Large intestine (tissue), 12 donors: ENCODE measurements at places on chromosomes 3 and 15. TPM values are rescaled to one million over a fixed set of nuclear protein-coding genes. Genes with fewer than 3 reads are reported as not detected.

KCNMB3 gene
- polyA plus RNA-seq = 5.0 TPM

MUSTN1 gene
- polyA plus RNA-seq = 2.8 TPM

OXSR1 gene
- 30.4 TPM for polyA plus RNA-seq

HRG gene
- 0.04 TPM for polyA plus RNA-seq

ISLR gene
- 24.8 TPM for polyA plus RNA-seq

ATG3 gene
- polyA plus RNA-seq = 45.1 TPM

PDE8A gene
- polyA plus RNA-seq = 58.2 TPM

KCTD6 gene
- 25.3 TPM for polyA plus RNA-seq

RTP3 gene
- polyA plus RNA-seq = not detected

GRCh38 chr3:99945328-99945995, 127.8 kb downstream of the CMSS1 start:
- no peaks in the 10 kb centered on the region for H3K27me3 ChIP-seq
- H3K36me3 ChIP-seq = no peaks in the 10 kb centered on the region
- no peak for DNase-seq
- H3K27ac ChIP-seq = peak overlapping the region; percentile 42

DNA sequence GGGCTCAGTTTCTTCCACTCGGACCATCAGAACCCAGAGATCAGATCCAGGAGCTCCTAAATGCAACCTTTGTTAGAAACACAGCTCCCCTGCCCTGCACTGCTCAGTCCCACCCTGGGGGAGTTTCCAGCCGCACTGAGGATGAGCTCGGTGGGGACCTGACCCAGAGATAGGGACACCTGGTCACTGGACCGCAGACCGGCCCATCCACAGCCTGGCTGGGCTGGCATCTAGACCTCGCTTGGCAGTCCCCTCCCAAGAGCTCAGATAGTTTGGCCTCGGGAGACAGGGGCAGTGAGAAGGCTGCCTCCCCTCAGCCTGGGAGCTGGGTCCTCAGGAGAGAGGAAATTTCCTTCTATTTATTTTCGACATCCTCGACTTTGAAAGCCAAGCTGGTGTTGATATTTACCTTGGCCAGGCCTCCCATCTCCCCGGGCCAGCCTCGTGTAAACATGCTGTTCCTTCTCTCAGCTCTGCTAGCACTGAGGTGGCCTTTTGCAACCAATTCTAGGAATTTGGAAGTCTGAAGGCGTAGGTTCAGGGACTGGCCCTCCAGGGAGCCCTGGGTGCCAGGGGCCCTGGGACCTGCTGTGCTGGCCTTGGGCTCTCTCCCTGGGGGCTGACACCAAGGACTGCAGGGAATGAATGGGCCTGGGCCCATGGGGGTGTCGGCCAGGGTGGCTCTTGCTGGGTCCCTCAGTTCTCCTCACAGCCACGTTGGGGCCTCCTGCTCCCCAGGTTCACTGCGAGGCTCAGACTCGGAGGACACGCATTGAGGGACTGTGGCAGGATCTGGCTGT, 90.1 kb downstream of the VGLL4 start:
- H3K27me3 ChIP-seq = no peaks in the 10 kb centered on the region
- no peak overlapping the region for H3K4me3 ChIP-seq
- H3K4me1 ChIP-seq = peaks cover 6% of the 10 kb centered on the region
- no peak for DNase-seq

DNA sequence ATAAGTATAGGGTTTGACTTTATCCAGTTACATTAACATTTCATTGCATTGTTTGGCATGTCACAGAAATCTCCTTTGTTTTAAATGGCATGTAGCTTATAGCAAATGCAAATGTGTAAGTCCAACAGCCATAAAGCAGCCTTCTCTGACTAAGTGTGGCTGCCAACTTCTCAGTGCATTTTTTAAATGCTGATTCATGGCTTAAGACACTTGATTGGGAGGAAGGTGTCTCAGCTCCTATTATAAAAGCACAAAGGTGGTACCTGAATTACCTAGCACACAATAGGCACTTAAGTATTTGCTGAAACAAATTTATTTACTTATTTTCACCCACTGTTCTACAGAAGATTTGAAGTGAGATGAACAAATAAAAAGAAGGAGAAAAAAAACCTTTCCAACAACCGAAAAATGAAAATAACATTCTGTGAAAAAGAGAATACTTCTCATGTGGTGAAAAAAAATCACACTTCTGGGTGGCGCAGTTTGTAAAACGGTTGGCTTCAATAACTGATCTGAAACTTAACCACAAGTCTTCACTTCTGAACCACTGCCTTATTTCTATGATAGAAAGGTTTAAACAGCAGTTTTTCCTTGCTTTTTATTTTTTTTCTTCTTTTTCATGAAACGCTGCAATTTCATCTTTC, 105.5 kb upstream of the ICE2 start:
- no peak overlapping the region for H3K4me3 ChIP-seq
- no peaks in the 10 kb centered on the region for H3K36me3 ChIP-seq
- no peak for DNase-seq
- H3K4me1 ChIP-seq = no peaks in the 10 kb centered on the region

GRCh38 chr15:48596415-48596814, 49.1 kb downstream of the FBN1 start:
- no peak overlapping the region for H3K4me3 ChIP-seq
- H3K27me3 ChIP-seq = no peaks in the 10 kb centered on the region
- no peaks in the 10 kb centered on the region for H3K36me3 ChIP-seq
- no peaks in the 10 kb centered on the region for H3K4me1 ChIP-seq

GRCh38 chr3:131591394-131592014, 88.7 kb upstream of the MRPL3 start:
- H3K36me3 ChIP-seq = no peaks in the 10 kb centered on the region
- no peak overlapping the region for H3K4me3 ChIP-seq
- DNase-seq = peak; percentile 4
- H3K4me1 ChIP-seq = no peaks in the 10 kb centered on the region

- DNase-seq = no peak
- H3K4me1 ChIP-seq = no peaks in the 10 kb centered on the region
- no peak overlapping the region for H3K27ac ChIP-seq
- no peaks in the 10 kb centered on the region for H3K36me3 ChIP-seq
- H3K27me3 ChIP-seq = no peaks in the 10 kb centered on the region
Observed at GRCh38 chr3:67215690-67216089, 217.6 kb downstream of the KBTBD8 start.

GRCh38 chr3:102200126-102200525, 234.7 kb upstream of the ZPLD1 start:
- H3K36me3 ChIP-seq = no peaks in the 10 kb centered on the region
- H3K27ac ChIP-seq = no peak overlapping the region
- no peak overlapping the region for H3K4me3 ChIP-seq
- H3K27me3 ChIP-seq = no peaks in the 10 kb centered on the region

GRCh38 chr15:88615303-88616107, 5.6 kb upstream of the AEN start:
- H3K4me1 ChIP-seq = peaks cover 22% of the 10 kb centered on the region
- peak; percentile 88 for DNase-seq
- H3K27me3 ChIP-seq = peaks cover 2% of the 10 kb centered on the region
- peak overlapping the region; percentile 75 for H3K27ac ChIP-seq
- no peak overlapping the region for H3K4me3 ChIP-seq

DNA sequence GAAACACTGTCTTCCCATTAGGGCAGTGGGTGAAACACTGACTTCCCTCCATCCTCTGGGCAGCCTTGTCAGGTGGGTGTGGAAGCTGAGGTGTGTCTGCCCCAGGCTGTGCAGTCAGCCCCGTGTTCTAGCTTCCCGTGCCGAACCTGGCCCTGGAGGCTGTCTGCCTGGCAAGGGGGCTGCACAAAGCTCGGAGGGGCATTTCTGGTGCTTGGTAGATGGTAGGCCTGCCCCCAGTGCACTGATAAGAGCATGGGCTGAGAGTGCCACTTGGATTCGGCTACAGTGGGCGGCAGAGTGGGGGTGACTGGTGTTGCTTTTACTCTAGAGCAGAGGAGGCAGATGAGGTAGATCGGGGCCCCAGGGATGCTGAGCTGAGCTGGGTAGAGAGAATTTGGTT, 21.3 kb downstream of the IGF1R start:
- H3K36me3 ChIP-seq = peaks cover 2% of the 10 kb centered on the region
- no peak for DNase-seq
- H3K27ac ChIP-seq = no peak overlapping the region
- H3K4me1 ChIP-seq = peaks cover 7% of the 10 kb centered on the region
- no peak overlapping the region for H3K4me3 ChIP-seq

- no peaks in the 10 kb centered on the region for H3K4me1 ChIP-seq
- H3K27ac ChIP-seq = no peak overlapping the region
- H3K36me3 ChIP-seq = no peaks in the 10 kb centered on the region
- H3K4me3 ChIP-seq = no peak overlapping the region
Observed at GRCh38 chr15:99546441-99547100, 19.2 kb upstream of the MEF2A start.

DNA sequence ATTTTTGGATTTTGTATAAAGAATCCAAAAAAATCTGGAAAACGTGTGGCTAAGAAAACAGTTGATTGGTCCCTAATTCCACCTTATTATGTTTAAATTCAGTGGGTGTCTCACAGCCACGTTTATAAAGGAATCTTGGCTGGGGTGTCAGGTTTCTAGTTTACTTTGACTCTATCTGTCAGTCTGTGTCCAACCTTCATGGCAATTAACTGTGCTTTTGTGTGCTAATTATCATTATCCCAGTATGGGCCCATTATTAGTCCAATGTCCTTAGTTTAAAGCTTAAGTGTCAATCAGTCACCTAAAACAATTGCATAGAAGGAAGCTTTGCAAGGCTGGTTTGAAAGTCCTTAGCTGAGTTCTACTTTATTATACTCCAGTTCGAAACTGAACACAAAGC, 3.7 kb upstream of the CNTN4 start:
- peaks cover 42% of the 10 kb centered on the region for H3K27me3 ChIP-seq
- DNase-seq = no peak
- H3K27ac ChIP-seq = no peak overlapping the region
- no peaks in the 10 kb centered on the region for H3K36me3 ChIP-seq

DNA sequence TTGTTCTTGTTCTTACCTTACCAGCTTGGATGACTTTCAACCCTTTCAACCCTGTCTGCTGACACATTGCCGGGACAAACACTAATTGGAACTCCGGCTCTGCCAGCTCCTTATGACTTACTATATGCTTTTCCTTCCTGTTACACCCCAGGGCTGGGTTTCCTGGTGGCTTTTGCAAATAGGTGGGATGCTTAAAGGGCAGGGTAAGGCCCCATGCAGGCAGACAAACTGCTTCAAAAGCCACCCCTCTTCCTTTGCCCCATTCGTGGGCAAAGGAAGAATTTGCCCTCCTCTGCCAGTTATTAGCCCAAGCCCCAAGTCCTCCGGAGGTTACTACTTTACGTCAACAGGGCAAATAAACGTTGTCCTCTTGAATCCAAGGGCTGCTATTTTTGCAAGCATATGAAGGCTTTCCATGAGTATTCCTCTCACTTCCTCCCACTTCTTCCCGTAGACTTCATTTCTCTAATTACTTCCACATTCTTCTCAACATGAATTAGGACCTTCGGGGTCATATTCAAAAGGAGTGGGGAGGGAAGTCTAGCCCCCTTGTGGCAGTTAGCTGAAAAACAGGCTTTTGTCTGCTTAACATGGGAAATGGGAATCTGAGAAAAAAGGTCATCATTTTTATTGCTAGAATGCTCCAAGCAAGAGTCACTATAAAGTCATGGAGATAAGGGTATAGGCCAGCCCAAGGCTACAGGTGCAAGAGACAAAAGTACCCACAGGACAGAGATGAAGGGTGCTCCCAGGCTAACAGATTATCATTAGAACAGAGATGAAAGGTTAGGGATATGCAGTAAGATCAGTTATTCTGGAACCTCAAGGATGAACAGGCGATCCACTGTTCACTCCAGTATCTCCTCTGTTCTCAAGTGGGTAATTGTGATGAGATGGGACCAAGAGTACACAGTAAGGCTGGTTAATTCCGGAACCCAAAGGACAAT, 56.3 kb upstream of the FSTL1 start:
- H3K36me3 ChIP-seq = no peaks in the 10 kb centered on the region
- H3K27ac ChIP-seq = no peak overlapping the region
- no peaks in the 10 kb centered on the region for H3K4me1 ChIP-seq
- DNase-seq = no peak

GRCh38 chr3:169297214-169297613, 366.3 kb downstream of the MECOM start:
- H3K36me3 ChIP-seq = no peaks in the 10 kb centered on the region
- no peaks in the 10 kb centered on the region for H3K27me3 ChIP-seq
- peaks cover 25% of the 10 kb centered on the region for H3K4me1 ChIP-seq
- no peak overlapping the region for H3K4me3 ChIP-seq
- DNase-seq = peak; percentile 46

DNA sequence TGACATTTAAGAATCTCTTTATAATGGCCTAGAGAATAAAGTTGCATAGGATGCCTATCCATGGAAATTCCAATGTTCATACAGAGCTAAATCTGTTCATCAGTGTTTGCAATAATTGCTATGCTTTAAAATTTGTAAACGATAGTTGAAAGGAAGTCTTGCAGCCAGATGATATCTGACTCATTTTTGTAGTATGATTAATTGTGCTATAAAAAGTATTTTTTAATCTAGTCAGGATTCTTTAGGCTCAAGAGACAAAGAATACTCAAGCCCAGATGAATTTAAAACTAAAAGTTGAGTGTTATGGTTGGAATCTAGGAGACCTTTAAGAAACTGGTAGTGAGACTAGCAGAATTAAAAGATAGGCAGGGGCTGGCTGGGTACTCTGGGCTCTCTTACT, 50.5 kb downstream of the SUCNR1 start:
- DNase-seq = no peak
- H3K36me3 ChIP-seq = no peaks in the 10 kb centered on the region
- H3K4me3 ChIP-seq = no peak overlapping the region
- H3K27me3 ChIP-seq = no peaks in the 10 kb centered on the region
- H3K4me1 ChIP-seq = no peaks in the 10 kb centered on the region

DNA sequence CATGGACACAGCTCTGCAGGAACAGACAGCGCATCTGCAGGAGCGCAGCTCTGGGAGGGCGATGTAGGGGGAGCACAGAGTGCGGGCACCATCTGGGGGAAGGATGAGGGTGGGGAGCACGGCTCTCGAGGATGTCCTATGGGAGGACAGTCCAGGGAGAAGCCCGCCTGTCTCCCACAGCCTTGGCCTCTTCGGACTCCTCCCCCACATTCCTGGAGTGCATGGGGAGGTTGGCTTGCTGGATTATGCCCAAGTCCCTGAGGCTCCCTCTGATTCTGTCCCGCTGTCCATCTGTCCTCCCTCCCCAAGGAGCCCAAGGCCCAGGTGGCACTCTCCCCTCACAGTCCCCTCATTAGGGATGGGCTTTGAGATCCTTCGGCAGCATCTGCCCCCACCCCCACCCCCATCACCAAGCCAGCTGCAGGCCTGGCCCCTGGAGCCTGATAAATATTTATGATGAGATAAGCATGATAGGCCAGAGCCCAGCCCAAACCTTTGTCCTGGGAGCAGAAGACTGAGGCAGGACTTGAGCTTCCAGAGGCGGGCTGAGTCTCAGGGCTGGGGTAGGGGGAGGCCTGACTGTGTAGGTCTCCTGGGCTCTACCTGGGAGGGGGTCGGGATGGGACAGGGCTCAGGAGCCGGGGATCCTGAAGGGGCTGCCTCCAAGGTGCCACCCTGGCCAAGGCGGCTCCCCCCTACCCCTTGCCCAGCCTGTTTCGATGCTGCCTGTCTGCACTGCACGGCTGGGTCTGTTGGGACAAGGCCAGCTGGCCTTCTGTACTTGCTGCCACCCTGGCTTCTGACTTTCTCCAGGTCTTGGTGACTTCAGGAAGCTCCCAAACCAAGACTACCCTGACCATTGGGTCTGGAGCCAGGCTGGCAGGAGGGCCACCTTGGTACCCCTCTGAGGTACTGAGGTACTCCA, 28.6 kb upstream of the SEMA3F start:
- H3K27ac ChIP-seq = no peak overlapping the region
- peak; percentile 47 for DNase-seq
- peaks cover 6% of the 10 kb centered on the region for H3K27me3 ChIP-seq
- peaks cover 2% of the 10 kb centered on the region for H3K36me3 ChIP-seq
- no peak overlapping the region for H3K4me3 ChIP-seq
